ENCODE measurements at places on chromosomes 3 and 15.

GRCh38 chr3:45124352-45124751, 21.8 kb downstream of the CDCP1 start:
- no peak for DNase-seq

- DNase-seq = no peak
These were observed 2.4 kb upstream of the CGNL1 start for GRCh38 chr15:57373882-57374276.

DNA sequence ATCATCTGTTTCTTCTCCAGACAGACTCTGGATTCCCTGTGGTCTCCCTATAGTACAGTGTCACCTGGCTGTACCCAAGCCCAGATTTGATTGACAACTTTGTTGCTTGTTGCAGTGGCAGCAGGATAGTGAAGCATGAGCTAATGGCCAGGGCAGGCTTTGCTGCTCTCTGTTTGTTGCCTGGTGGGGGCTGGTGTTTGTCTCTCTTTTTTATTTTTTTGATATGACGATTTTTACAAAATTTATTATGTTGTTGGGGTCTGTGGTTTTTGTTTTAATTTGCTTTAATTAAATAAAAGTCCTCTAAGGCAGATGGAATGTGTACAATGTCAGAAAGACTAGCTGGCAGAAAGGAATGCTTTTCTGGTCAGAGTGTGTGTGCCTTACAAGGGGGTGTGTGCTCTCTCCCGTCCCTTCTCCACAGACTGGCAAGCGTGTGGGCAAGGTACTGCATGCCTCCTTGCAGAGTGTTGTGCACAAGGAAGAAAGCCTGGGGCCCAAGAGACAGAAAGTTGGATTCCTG, 15.2 kb upstream of the CLEC3B start:
- no peak for DNase-seq

GRCh38 chr3:106617276-106617675, 748.5 kb upstream of the CBLB start:
- DNase-seq = no peak

- no peak for DNase-seq
These were observed 32.2 kb upstream of the BCL2A1 start for GRCh38 chr15:80003171-80003570.

- DNase-seq = no peak
These were observed 866 bp downstream of the SLC49A4 start for GRCh38 chr3:122795674-122796195.

DNA sequence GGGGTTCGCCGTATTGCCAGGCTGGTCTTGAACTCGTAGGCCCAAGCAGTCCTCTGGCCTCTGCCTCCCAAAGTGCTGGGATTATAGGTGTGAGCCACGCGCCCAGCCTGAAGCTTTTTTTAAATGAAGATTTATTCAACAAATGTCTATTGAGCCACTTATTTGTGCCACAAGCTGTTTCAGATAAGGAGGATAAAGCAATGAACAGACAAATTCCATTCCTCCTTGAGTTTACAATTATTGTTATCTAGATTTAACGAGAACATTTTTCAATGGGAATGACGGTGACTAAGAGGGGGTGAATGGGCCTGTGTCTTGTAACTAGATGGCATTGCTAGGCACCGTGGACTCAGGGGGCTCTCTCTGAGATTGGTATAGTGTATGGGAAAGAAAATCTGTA, 10.2 kb downstream of the PPARG start:
- no peak for DNase-seq

GRCh38 chr3:16190704-16191103, 16.2 kb downstream of the GALNT15 start:
- no peak for DNase-seq

GRCh38 chr3:195213639-195214315, 57.2 kb downstream of the XXYLT1 start:
- DNase-seq = no peak
